GM12878 (cell line): ENCODE measurements at places on chromosomes 7 and 10. TPM values are rescaled to one million over a fixed set of nuclear protein-coding genes. Genes with fewer than 3 reads are reported as not detected.

Gene CDH23
- total RNA-seq, result 0.16 and 0.26 TPM in 2 replicates

Gene CPXM2
- total RNA-seq, result 0.58 and 0.67 TPM in 2 replicates

- no peak for DNase-seq
These were observed 260.7 kb downstream of the POLR1F start for GRCh38 chr7:19448091-19448490.

DNA sequence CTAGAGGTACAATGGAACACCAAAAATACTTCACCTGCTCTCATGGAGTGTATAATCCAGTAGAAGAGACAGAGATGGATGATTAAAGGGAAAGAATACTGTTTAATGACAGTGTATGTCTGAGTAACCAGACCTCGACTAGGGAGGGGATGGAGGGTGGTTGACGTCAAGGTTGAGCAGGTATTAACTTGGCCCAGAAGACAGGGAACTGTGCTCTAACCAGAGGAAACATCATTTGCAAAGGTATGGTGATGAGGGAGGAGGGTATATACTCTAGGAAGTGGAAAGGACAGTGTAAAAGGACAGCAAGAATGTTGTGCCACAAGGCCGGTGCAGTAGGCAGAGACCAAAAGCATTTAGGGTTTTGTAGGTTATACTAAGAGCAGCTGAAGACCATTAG lies 2.9 kb downstream of the MIOS start:
- DNase-seq, result no peak

GRCh38 chr7:101754424-101755159 lies 62.8 kb upstream of the CUX1 start:
- no peak for DNase-seq

- no peak for DNase-seq
These were observed 141.3 kb upstream of the KLF14 start for GRCh38 chr7:130875265-130875741.

- no peak for DNase-seq
These were observed 58.7 kb upstream of the NANOS1 start for GRCh38 chr10:118970770-118971169.

DNA sequence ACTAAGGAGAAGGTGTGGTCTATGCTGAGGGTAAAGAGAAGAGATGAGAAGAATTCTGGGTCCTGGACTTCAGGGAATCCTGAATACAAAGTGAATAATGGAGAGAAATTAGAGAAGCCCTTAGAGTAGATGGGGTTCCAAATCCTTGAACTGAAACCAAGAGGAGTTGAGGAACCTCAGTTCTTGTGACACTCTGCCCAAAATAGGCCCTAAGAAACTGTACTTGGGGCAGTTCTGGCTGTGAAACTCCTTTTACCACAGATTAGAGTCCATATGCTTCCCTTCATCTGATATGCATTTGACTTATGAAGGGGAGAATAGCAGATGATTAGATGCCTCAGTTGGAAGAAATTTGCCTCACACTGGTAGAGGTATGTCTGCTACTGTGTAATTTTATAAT lies 19.0 kb downstream of the TES start:
- DNase-seq, result no peak

GRCh38 chr10:124892031-124892430 lies 49.9 kb upstream of the ZRANB1 start:
- DNase-seq, result no peak

DNA sequence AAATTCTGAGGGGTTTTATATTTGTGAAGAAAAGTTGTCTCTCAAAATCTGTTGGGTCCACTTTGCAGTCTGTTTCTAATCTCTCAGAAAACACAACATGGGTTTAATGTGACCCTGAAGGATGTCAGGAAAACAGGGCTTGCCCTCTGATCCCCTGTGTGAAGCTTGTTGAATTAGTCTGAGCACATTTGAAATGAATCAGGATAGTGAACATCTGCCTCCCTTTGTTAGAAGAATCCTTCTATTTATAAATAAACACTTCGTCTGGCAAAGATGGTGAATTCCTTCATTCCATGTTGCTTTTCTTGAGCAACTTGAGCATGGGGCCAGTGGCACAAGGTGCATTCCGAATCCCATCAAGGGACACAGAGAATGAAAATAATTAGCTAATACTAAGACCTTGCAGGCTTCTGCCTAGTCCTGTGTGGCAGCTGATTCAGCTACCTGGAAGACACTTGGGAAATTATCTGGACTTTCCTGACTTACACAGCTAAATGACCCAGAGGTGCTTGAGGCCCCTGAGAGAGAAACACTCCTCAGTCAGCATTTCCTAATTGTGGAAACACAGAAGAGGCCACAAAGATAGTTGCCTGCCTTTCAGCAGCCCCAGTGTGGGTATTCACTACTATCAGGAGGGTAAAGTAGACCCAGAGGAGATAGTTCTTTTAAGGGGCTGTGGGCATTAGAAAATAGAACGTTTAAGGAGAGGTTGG lies 305.5 kb downstream of the C7orf25 start:
- DNase-seq, result no peak

- DNase-seq, result no peak
These were observed 812 bp downstream of the DOCK1 start for GRCh38 chr10:126905776-126906703.
